ENCODE measurements at places on chromosomes 1 and 21.

DNA sequence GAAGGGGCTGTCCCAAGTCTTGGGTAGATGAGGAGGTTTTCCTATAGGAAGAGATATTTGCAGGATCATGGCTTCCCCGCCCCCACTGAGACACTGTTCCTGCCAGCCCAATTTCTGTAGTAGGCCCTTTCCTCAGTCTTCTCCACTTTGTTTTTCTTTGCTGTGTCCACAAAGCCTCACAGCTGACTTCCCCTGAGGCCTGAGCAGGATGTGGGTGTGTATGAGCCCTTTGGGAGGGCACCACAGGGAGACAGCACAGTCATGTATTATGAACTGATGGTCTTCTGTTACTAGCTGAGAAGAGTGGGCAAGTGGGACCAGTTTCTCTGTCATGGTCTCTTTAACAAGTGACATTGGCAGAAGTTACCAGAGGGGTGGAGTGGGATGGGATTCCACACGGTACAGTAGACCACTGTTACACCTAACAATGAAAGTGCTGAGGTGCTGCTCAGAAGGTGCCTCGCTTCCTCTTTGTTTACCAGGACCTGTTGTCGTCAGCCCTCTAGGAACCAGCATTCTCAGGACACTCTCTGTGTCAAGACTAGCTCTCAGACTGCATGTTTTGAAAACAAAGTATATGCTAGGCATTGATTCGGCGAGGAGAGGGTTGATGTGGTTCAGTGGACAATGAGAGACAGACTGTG, 253.8 kb upstream of the HOOK1 start:
- no peak for DNase-seq

DNA sequence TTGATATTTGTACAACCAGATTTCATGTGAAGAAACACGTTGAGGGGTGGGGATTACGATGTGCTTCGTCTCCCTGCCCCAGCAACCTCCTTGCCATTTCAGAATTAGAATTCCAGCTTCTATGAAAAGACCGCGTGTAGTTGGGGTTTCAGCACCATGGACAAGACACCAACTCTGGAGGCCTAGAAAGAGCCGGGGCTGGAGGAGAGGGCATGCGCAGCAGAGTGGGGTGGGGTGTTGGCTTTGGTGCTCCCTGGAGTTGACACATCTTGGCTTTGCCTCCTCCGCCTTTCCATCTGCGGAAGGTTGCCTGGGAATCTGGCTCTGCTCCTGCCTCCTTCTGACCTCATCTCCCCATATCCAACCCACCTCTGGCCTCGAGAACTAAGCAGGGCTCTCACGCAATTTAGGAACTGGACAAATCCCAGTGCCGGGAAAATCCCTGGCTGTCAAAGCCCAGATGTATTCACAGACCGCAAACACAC, 11.8 kb downstream of the HTR6 start:
- no peak for DNase-seq

DNA sequence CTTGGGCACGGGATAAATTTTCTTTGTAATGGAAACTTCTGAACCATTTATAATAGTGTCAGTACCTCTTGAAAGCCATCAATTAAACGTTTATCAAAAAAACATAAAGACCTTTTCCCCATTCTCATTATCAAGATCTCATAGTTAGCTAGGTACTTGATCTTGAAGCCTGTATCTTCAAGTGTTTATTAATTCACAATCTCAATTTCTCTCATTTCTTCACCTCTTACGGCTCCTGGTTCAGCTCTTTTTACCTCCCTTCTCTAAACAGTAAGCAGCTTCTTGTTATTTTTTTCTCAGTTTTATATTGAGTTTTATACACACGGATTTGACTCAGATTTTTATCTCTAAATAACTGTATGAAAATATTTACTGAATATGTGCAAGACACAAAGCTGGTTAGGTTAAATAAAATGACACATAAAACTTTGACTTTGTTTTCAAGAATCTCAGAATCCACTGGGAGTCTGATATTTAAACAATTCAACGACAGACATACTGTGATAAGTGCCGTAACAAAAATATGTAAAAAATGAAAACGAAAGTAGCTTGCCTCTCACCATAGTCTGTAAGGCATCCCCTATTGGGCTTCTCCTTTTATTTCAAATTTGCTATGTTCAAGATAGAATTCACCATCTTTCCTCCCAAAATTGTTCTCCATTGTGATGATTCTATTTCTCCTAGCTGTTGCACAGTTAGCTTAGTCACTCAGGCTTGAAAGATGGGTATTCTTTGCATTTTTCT, 411.6 kb upstream of the ZRANB2 start:
- no peak for DNase-seq

- no peak for DNase-seq
These were observed 22.3 kb downstream of the ACP6 start for GRCh38 chr1:147647796-147648633.

DNA sequence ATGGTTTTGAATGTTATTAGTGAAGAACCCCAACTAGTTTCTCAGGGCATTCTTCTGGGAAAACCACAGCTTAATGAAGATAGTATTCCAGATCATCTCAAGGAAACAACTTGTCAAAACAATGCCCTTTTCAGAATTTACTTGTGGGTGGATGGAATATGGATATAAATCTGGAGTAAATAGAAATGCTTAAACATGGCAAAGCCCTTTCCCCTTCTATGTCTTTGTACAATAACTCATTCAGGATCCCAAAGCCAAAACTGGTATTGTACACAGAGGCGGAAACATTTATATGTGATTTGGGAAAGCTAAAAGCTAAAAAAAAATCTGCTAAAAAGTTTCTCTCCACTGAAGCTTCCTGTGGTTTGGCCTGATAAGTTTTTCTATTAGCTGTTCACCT, 55.5 kb upstream of the RGS5 start:
- DNase-seq, result no peak

GRCh38 chr1:59833991-59834390, 19.2 kb downstream of the HOOK1 start:
- DNase-seq, result no peak

GRCh38 chr21:33753886-33754285, 111.6 kb downstream of the ITSN1 start:
- DNase-seq, result no peak

- DNase-seq, result no peak
These were observed 43.4 kb downstream of the TGFBR3 start for GRCh38 chr1:91842563-91842962.

GRCh38 chr1:165408518-165408917, 36.4 kb downstream of the RXRG start:
- DNase-seq, result no peak

DNA sequence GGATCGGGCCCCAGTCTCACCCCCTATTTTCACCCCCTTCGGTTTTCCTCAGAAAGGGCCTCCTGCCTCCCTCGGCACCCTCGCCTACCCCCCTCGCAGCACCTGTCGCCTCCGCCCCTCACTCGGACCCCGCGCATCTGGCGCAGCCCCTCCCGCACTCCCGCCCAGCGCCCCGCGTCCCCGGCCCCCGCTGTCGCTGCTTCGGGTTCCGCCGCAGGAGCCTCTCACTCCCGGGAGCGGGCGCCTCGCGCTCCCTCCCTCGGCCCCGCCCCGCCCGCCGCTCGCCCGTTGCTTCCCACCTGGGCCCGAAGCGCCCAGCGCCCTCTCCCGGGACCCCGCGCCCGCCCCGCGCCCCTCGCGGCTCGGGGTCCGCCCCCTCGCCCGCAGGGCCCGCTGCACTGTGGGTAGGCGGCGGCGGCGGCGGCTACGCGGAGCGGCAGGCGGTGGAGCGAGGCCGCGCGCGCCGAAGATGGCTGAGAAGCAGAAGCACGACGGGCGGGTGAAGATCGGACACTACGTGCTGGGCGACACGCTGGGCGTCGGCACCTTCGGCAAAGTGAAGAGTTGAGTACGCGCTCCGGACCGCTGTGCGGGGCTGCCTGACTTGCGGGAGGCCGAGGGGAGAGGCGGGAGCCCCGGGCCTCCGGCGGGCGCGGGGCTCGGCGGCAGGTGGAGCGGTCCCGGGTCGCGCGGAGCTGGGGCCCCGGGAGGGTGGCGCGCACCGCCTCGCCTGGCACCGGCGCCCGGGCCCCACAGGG, at the start of gene PRKAA2:
TSS of gene PRKAA2 (plus strand) at position 396 of the 758 bp plus-strand sequence. CDS start at position 470, 74 bp downstream.
- DNase-seq, result no peak

DNA sequence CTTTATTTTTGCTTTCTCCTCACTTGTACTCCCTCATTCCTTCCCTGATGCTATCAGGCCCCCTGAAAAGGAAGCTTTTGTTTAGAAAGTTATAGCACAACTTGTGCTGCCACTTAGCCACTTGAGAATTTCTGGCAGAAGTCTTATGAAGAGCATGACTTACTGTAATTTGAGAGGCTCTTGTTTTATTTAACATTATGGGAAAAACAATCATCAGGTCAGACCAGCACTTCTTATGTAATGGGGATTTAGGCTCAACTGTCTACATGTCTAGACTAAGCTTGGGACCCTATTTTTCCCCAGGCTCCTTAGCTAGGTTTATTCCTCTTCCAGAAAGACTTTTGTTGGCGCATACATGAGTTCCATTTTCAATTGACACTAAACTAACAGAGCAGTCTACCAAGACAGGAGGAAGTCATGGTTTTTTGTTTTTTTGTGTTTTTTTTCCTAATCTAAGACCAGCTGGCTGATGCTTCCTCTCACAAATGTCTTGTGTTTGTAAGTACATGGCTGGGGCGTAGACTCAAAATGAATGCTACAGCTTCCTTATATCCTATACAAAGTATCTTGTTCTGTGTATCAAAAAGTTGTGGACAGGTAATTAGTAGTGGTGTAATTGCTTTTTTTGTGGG, 31.5 kb downstream of the TNFSF4 start:
- no peak for DNase-seq

DNA sequence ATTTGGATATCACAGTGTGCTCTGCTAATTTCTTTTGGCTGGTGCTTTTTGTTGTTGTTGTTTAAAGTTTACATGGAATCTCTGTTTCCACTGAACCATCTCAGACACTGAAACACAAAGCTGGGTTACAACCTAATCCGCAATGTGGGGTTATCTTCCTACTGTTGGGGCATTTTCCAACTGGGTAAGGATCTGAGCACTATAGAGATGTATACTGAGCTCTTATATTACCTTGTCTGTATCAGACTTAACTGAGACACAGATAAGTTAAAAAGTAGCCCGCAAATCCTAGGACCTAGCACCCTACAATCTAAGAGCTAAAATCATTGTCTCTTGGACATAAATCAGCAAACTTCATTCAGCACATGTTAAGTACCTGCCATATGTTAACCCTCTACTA, 169.2 kb downstream of the LTN1 start:
- DNase-seq, result no peak

GRCh38 chr1:2480986-2481364, 4.9 kb downstream of the PLCH2 start:
- no peak for DNase-seq

- peak; percentile 62 for DNase-seq
These were observed 360 bp upstream of the PRDX6 start for GRCh38 chr1:173476665-173477285.

- DNase-seq, result no peak
These were observed 365.2 kb downstream of the DSCAM start for GRCh38 chr21:40481764-40482163.

- no peak for DNase-seq
These were observed 5.0 kb downstream of the ARMH1 start for GRCh38 chr1:44679468-44679867.

DNA sequence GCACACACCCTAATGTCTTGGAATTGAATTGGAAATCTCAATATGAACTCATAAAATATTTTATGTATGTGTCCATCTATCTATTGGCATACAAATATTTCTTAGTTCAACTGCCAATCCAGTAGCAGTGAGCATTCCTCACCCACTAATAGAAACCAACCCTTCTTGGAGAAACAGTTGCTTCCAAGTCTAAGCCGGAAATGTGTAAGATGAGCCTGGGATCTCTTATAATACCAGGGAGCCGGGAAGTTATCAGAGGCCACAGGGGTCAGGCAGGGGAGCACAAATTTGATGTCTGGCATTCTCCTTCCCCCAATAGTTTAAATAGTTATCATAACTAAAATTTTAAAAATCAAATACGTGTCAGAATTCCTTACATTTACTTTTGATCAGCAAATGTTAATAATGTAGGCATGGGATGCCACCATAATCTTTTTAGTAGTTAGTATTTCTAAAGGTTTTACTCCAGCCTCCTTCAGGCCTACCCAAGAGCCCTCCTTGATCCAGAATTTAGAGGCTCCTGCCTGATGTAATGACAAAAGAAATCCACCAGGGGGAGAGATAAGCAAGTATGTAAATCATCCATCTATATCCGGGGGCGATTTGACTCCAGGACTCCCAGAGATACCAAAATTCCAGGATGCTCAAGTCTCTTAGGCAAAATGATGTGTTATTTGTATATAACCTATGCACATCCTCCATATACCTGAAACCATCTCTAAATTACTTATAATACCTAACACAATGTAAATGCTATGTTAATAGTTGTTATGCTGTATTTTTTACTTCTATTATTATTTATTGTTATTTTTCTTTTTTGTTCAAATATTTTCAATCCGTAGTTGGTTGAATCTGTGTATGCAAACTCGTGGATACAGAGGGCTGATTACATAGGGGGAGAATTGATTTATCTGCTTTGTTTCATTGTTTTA, 218.7 kb upstream of the COA6 start:
- DNase-seq, result no peak

- DNase-seq, result peak; percentile 21
These were observed 16.9 kb downstream of the NPHP4 start for GRCh38 chr1:5975133-5975880.

DNA sequence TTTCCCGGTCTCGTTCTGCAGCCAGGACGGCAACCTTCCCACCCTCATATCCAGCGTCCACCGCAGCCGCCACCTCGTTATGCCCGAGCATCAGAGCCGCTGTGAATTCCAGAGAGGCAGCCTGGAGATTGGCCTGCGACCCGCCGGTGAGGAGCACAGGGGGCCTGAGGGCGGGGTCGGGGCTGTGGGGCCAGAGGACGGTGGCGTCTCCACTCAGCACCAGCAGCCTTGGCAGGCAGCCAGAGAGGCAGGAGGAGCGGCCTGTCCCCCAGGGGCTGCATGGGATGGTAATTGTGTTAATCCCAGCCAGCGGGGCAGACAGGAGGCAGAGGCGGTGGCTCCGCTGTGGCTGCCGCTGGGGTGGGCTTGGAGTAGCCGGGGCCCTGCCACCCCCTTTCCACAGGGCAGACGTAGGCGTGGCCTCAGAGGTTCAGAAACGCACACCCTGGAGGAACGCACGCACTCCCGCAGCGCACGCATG, 12.1 kb downstream of the SAMD11 start:
- no peak for DNase-seq

DNA sequence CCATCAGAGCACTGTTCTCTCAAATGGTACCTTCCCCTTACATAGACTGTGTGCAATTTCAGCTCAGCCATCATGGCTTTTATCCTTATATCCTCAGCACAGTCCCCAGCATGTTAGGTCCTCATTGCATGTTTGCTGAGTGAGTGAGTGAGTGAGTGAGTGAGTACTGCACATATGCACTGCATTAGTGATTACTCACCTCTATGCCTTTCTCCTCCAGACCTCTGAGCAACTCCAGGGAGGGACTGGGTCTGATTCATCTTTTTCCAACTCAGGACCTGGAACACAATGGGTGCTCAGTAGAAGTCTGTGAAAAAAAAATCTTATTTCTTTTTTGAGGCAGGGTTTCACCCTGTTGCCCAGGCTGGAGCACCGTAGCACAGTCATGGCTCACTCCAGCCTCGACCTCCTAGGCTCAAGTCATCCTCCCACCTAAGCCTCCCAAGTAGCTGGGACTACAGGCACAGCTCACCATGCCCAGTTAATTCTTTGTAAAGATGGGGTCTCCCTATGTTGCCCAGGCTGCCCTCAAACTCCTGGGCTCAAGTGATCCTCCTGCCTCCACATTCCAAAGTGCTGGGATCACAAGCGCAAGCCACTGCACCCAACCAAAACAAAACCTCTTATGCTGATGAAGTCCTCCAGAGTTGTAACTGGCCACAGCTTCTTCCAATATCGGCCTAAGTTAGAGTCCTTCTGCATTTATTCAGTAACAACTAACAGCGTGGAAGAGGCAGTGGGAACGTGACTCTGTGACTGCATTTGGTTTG, 23.7 kb downstream of the RNU5D-1 start:
- no peak for DNase-seq

GRCh38 chr1:246005067-246005466, 502.0 kb downstream of the SMYD3 start:
- DNase-seq, result no peak

Data from effector CD4-positive, alpha-beta T cell (primary cell).